ENCODE measurements at places on chromosomes 6 and 20.

- DNase-seq, result peak; percentile 2
Measured at GRCh38 chr6:76876922-76877553, 586.3 kb downstream of the HTR1B start.

DNA sequence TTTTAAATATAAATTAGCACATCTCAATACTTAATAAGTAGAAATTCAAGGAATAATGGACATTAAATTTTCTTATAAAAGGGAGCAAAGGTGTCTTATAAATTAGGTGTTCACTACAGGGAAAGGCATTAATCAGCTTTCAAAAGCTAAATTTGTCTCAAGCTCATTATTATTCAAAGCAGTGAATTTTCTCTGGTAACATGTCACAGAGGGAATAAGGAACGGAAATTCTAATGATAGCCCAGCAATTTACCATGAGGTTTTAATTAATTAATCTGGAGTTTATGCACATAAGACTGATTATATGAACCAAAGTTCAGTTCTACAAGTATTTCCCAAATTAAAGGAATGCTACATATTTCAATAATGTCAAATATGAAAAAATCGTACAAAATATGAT lies 15.4 kb upstream of the GJE1 start:
- DNase-seq, result no peak

- no peak for DNase-seq
Measured at GRCh38 chr6:10441004-10441654, 26.3 kb upstream of the TFAP2A start.

GRCh38 chr6:42279144-42279781 lies 61.6 kb upstream of the MRPS10 start:
- DNase-seq, result peak; percentile 37

- no peak for DNase-seq
Measured at GRCh38 chr6:101645770-101646169, 252.3 kb downstream of the GRIK2 start.

DNA sequence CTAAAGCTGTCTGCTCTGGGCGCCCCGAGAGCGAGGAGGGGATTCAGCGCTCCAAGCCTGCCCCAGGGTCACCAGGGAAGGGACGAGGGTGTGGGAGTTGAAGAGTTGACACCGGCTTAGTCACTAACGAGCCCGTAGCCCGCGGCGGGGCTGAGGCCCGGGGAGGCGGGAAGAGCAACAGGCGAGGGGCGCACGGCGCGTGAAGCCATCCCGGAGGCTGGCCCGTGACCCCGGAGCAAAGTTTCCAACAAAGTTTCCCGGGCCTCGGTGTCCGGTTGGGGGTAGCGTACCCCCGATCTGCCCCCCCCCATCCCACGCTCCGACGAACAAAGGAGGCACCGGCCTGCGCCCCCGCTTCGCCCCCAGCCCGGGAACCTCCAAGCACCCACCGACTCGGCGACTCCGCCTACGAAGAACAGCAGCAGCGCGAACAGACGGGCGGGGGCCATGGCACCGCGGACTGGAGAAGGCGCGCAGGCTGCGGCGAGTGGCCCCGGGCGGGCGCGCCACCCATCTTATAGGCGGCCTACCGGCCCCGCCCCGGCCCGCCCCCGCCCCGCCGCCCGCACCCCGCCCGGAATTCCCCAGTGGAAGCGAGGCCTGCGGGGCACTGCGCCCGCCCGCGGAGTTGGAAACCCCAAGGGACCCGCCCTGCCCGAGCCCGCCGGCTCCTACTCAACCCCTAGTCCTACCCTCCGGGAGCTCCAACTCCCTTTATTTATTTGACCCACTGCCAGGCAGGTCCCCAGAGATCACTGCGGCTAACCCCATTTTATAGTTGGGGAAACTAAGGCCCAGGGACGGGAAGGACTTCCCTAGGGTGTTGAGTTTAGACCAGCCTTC lies at the start of gene SDC4:
Gene SDC4, minus strand, starts transcription at position 489 of the 843 bp plus-strand sequence. Its CDS starts 40 bp downstream, at position 449.
- DNase-seq, result peak; percentile 79

- no peak for DNase-seq
Measured at GRCh38 chr20:56202493-56203077, 45.9 kb upstream of the MC3R start.

DNA sequence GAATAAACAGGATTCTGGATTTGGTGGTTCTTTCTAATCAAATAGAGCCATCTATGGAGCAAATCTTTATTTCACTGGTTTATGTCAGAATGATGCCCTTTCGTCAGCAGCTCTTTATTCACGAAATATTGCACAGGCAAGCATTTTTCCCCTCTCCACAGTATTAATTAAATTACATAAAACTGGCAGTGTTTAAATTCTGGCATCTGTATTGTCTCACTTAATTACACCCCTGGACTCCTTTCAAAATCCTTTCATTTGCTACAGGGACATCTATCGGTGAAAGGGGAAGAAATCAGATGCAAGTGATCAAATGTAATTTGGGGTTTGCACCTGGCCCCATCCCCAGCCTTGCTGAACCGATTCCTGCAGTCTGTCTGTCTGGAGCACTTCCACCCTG lies 801.9 kb downstream of the QKI start:
- no peak for DNase-seq

GRCh38 chr6:53240139-53240538 lies 91.5 kb upstream of the GCM1 start:
- DNase-seq, result no peak

DNA sequence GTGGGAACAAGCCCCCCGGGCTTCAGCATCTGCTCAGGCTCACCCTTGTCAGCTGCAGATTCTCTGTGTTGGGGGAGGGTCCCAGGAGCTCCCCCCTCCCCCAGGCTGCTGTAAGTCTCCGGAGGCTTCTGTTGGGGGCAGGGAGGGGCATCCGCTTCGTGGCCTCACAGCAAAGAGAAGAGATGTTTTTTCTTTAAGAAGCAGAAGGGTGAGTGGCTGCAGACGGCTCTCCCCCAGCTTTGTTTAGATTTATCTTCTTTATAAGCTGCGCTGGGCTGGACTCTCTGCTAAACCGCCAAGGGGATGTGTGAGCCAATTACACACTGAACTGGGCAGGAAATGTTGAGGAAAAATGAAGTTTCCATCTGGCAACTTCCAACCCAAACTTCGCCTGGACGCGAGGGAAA lies 48.7 kb upstream of the GATA5 start:
- DNase-seq, result no peak

GRCh38 chr6:148451690-148452089 lies 109.1 kb downstream of the SASH1 start:
- peak; percentile 43 for DNase-seq

GRCh38 chr6:146770965-146771735 lies 172.4 kb downstream of the ADGB start:
- DNase-seq, result peak; percentile 62

GRCh38 chr6:138225953-138226352 lies 7.7 kb upstream of the PBOV1 start:
- DNase-seq, result no peak

GRCh38 chr6:149544646-149545257 lies 1.1 kb downstream of the PPIL4 start:
- DNase-seq, result no peak

- DNase-seq, result no peak
Measured at GRCh38 chr20:9021699-9022098, 47.2 kb upstream of the PLCB4 start.

GRCh38 chr20:43160941-43161340 lies 28.8 kb downstream of the PTPRT start:
- no peak for DNase-seq

GRCh38 chr6:43054206-43054943 lies 724 bp upstream of the CUL7 start:
- DNase-seq, result no peak

- no peak for DNase-seq
Measured at GRCh38 chr6:139134064-139134395, 850 bp upstream of the HECA start.

- no peak for DNase-seq
Measured at GRCh38 chr6:53058388-53059195, 6.6 kb upstream of the FBXO9 start.

DNA sequence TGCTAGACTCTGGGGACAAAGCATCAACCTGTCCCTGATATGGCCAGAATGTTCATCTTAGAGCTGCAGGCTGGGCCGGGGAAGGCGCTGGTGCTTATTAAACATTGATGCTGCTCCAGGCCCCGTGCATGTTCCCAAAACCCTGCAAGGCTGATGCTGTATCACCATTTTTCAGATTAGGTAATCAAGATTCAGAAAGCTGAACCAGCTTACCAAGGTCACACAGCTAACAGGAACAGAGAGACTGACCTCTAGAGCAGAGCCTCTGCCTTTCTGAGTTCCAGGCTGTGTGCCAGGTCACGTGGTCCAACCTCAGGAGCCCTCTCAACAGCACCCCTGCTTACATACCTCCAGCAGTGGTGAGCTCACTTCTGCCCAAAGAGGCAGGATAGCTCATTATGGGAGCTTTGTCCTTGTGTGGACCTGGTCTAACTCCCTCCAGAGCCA lies 16.1 kb upstream of the VSTM2L start:
- no peak for DNase-seq

DNA sequence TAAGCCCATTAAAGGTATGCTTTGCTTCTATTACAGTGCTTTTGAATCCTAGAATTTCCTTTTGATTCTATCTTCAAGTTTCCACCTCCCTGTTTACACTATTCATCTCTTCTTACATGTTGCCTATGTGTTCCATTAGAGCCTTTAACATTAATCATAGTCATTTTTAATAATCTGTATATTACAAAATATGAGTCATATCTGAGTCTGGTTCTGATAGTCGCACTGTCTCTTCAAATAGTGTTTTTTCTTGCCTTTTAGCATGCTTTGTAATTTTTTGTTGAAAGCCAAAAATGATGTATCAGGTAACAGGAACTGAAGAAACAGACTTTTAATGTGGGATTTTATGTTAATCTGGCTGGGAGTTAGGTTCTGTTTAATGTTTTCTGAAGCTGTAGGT lies 68.4 kb downstream of the DNAAF9 start:
- no peak for DNase-seq

DNA sequence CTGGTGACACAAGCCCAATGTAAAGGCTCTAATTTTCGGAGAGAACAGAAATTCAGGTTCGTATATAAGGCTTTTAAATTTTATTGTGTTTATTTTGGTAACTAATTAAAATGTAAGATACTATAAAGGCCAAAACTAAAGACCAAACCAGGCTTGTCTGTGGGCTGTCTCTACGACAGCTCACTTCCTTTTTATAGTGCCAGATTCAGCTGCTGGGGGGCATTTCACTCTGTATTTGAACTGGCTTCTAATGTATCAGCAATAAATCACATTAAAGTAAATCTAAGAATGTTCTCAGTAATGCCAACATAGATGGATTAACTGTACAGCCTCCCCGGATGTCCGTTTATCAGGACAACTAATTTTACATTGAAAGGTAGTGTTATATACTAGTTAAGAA lies 31.1 kb upstream of the STXBP5 start:
- no peak for DNase-seq

DNA sequence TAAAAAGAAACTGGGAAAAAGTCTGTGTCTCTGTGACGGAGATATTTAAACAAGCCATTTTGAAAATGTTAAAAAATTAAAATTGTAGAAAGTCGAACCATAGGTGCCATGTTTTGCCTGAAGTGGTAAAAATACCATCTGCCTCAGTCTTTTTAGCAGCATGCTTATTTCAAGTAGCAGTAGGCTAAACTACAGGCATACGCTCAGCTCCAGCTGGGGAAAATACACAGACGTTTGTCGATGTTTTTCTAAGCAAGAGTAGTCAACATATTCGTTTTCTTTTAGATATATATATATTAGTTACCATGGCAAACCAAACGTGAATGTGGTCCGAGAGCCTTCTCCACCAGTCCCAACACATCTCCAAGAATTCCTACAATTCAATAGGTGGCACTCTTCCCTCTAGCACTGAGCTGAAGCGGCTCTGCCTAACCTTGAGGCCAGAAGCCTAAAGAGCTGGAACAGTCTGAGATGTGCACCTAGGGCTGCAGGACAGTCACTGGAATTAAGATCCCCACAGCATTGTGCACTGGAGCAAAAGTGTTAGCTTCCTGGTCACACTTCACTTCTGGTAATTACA lies 70.2 kb upstream of the BEND3 start:
- no peak for DNase-seq

Measured in stimulated activated CD4-positive, alpha-beta T cell treated with anti-CD3 and anti-CD28 coated beads, Interleukin-15, amount 100 ng/mL, for 24 hours (primary cell).